ENCODE measurements at places on chromosomes 11 and 22.

- no peak for DNase-seq
Measured at GRCh38 chr11:27139742-27140367, 99.2 kb downstream of the BBOX1 start.

DNA sequence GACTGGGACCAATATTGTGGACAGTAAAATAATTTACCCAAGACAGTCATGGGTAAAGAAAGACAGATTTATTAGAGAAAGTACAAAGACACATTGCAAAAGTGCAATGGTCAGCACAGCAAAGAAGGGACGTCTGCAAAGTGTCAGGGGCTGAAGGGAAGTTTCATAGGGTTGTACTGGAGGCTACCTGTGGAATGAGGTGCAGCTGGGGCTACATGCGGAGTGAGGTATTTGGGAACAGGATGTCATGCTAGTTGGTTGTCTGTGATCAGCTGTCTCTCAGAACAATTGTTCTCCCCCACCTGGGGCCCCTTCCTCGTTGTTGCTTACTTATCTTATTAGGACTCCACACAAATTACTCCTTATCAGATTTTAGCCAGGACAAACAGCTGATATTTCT lies 11.4 kb upstream of the APOL3 start:
- DNase-seq, result no peak

DNA sequence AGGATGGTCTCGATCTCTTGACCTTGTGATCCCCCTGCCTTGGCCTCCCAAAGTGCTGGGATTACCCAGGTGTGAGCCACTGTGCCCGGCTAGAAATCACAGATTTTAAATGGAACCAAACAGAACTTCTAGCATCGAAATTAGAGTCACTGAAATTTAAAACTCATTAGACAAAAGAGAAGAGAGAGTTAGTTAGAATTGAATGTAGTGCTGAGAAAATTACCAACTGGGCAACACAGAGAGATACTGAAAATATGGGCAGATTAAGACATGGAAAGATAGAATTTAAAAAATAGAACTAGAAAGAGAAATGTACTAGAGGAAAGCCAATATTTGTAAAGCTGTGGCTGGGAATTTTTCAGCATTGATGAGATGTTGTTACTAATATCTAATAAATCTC lies 217.9 kb downstream of the TBC1D22A start:
- no peak for DNase-seq

GRCh38 chr11:45171550-45171949 lies 25.1 kb downstream of the PRDM11 start:
- no peak for DNase-seq

DNA sequence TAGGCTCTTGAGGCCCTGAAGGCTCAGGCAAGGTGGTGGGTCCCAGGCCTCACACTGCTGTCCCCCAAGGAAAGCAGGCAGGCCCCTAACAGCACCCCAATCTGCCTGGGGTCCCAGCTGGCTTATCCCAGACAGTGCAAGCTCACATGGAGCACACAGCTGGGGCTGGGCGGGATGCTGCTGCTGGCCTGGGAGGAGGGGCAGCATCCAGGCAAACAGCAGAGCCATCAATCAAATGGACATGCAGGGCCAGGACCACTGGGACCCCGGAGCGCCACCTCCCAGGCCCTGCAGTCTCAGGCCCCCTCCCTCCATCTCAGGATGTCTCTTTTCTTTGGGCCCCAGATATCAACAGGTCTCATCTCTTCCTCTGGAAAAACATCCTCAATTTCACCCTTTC lies 140.3 kb downstream of the BRD1 start:
- DNase-seq, result no peak

DNA sequence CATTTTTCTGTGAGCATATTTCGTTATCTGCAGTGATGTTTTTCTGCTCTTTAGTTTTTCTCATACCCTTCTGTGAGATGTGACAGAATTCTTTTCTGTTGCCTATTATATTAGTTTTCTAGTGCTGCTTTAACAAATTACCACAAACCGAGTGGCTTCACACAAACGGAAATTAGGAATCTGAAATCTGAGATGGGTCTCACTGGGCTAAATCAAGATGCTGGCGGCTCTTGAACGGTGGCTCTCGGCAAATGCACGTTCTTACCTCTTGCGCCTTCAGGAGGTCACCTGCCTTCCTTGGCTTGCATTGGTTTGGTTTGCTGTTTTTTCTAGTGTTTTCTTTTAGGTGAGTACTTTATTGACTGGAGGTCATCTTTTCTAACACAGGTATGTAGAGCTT lies 13.0 kb downstream of the ZBED4 start:
- DNase-seq, result no peak

GRCh38 chr11:45920531-45921477 lies 1.7 kb upstream of the LARGE2 start:
- no peak for DNase-seq

GRCh38 chr11:6812390-6813005 lies 13.0 kb upstream of the OR6A2 start:
- no peak for DNase-seq

DNA sequence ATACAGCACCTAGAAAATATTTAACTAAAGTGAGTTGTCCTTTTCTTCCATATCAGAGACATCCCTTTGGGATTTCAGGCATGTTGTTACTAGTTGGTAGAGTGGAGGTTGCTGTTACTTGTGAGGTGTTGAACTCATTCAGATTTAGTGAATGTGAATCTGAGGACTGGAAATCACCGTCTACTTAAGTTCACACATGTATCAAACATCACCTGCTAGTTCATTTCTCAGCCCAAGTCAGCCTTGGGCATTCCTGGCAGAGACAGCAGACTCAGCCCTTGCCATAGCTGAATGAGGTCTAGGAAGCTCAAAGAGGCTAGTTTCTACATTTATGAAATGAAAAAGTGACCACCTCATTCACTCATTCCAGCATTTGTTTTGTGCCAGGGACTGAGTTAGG lies 9.7 kb downstream of the KDELR3 start:
- DNase-seq, result no peak

DNA sequence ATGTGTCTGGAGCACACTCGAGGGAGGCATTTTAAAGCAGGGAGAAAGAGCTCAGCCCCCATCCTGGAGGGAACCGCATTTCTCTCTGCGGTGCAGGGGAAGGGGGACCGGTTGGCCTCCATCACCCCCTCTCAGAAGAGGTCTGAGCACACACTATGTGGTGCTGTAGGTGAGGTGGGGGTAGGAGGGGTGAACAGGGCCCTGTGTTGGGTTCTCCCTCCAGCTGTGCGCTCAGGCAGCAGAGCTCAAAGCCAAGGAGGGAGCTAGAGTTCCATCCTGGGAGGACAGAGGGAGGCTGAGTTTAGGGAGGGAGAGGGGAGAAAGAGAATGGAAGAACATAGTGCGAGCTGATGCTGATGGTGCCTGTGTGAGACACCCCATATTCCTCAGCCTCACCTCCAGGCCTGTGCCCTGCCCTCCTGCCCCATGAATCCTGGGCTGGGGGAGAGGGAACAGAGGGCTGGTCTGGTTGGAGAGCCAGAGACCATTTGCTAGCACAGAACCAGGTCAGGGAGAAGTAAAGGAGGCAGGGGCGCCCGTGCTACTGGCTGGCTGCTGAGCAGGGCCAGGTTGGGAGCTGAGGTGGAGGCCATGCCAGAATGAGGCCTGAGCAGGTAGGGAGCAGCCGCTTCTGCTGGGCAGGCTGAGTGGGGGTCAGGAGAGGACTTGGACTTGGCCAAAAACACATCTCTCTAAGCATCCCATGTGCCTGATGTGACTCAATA lies 43.7 kb downstream of the ALX4 start:
- no peak for DNase-seq

GRCh38 chr11:44766972-44767278 lies 40.2 kb downstream of the TSPAN18 start:
- DNase-seq, result no peak

DNA sequence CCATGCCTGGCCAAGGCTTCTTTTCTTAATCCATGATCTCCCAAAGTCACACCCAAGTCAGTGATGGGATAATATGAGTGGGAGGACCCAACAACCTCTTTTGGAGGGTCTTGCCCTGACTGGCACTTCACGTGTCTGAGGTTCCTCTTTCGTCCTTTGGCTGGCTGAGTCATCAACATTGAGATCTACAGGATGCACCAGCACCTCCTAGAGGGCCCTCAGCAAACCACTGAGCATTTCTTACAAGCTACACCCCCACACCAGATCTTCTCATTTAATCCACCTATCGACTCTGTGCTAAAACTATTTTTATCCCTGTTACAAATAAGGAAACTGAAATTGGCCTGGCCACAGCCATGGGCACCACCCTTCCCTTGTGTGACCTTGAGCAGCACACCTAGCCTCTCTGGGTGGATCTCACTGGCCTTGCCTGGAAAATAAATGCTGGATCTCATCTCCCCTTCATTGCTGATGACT lies 63.4 kb downstream of the FLI1 start:
- DNase-seq, result peak; percentile 56

GRCh38 chr11:94525546-94526324 lies 13.5 kb downstream of the C11orf97 start:
- DNase-seq, result no peak

- DNase-seq, result peak; percentile 67
Measured at GRCh38 chr11:65884716-65885092, 3.6 kb downstream of the FIBP start.

GRCh38 chr22:31005535-31005934 lies 36.5 kb downstream of the TUG1 start:
- no peak for DNase-seq

DNA sequence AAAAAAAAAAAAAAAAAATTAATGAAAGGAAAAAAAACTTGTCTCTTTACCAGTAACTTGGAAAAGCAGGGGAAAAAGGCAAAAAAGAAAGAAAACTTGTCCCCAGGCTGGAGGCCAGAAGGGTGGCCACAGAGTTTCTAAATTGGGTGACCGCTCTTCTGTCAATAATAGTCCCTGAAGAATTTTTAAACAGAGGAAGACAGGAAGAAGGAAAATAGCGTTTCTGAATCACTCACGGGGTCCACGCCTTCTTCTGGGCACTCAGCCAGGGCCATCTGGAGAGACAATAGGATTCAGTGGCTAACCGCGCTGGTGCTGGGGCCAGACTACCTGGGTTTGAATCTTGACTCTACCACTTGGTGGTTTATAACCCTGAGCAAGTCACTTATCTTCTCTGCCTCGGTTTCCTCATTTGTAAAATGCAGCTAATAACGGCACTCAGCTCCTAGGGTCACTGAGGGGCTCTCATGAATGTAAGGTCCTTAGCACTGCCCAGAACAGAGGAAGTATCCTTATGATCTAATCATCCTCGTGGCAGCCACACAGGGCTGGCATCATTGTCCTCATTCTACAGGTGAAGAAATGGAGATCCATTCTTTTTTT lies 7.0 kb downstream of the C11orf86 start:
- no peak for DNase-seq

DNA sequence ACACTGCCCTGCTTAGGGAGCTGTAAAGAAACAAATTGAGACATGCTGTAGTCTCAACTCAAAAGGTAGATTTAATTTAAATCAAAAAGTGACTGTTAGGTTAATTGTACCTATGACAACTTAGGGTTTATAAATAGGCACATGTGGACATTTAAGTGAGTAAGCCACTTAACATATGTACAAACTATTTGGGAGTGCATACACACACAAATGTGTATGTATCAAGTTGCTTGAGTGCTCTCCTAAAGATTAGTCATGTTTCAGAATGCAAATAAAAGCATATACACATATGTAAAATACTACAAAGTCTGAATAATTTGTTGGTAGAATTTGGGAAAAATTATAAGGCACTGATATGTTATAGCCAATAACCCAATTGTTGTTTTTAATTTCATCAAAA lies 1435.7 kb downstream of the LRRC4C start:
- DNase-seq, result no peak

DNA sequence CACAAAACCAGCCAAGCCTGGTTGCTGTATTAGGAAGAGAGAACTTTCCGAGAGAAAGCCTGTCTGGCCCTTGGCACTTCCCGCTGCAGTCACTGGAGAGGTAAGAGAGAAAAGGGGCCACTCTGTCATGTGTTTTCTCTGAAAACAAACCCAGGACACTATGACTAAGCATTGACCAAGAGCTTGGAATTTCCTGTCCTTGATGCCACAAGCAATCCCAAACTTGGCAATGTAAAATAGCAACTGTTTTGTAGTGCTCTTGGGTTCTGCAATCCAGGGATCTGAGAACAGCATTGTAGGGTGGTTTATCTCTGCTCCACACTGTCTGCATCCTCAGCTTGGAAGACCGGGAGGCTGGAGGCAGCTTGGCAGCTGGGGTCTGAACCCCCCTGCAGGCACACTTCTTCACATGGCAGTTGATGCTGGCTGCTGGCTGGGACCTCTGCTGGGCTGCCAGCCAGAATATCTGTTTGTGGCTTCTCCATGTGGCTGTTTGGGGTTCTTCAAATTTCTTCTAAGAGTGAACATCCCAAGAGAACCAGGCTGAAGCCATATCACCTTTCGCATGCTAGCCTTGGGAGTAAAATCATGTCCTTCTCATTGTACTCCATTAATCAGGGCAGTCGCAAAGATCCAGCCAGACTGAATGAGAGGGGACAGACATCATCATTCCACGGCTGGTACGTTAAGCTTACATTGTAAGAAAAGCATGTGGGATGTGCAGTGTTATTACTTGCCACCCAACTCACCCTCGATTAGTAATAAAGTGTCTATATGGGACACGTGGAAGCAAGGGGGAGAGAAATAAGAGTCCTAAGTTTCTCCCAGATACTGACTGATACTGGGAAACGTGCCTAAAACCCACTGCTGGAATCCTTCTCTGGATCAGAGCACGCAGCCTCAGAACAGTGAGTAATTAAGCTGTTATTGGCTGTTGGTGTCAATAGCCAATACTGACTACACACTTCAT lies 537.4 kb upstream of the B3GAT1 start:
- no peak for DNase-seq

DNA sequence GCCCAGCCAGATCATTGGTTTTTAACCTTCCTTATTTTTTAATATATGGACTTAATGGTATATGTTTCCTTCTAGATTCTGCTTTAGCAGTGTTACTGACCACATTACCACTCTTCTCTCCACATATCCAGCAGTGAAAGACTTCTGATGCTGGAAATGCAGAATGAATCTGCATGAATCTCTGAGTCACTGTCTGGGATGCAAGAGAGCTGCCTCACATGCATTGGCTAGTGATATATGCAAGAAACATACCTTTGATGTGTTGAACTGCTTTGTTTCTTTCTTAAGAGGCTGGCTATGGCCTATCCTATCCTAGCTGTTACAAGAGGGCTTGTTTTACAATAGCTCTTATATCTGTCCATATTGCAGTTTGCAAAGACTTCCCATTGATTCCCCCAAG lies 16.6 kb upstream of the AMPD3 start:
- DNase-seq, result no peak

- no peak for DNase-seq
Measured at GRCh38 chr11:110230377-110230776, 66.0 kb downstream of the RDX start.

- DNase-seq, result no peak
Measured at GRCh38 chr11:122732342-122733315, 77.1 kb downstream of the UBASH3B start.

Data from stimulated activated CD4-positive, alpha-beta T cell treated with anti-CD3 and anti-CD28 coated beads, Interleukin-1b, Interleukin-23, amount 100 ng/mL, for 24 hours (primary cell).